GM04504 (cell line): ENCODE measurements at places on chromosomes 11 and 22.

GRCh38 chr11:48109046-48109666, 107.5 kb upstream of the OR4B1 start:
- DNase-seq, result no peak

GRCh38 chr22:20664594-20664959, 109.3 kb upstream of the SERPIND1 start:
- no peak for DNase-seq

DNA sequence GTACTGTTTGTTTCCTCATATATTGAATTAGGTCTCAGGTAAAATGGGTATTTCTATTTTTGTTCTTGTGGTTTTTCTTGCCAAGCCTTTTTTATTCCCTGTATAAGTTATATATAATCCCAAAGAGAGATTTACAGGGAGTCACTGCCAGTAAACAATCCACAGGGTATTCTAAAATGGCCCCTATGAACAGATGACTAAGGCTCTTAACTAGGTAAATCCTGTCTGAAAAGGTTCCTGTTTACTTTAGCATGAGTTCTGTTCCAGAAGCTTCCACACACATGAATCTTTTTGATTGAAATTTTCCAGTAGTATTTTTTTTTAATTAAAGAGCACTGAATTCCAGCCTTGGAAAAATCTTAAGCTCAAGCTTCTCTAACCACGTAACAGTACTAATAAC, 552.8 kb upstream of the CCDC179 start:
- DNase-seq, result no peak

DNA sequence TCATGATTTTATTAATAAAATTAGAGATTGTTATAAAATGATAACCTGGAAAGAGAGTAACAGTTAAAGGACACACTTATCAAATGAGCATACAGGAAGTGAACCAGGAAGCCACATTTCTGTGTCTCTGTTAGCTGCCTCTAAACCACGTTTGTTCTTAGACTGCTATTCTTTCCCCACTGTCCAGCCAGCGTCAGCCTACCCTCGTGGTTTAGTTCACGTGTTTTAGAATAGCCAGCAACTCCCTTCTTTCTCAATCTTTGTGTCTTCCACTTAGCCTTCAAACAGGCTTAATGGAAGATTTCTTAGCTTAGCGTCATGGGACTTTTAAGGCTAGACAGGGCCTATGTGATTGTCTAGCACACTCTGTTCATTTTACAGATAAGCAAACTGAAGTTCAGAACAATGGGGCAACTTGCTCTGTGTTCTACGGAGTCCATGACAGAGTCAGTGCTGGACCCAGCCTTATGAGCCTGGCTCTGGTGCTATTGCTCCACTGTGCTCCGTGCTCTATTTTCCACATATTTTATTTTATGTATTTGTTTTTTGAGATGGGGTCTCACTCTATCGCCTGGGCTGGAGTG, 27.2 kb downstream of the GRAMD1B start:
- no peak for DNase-seq

GRCh38 chr22:42754658-42755057, 34.0 kb upstream of the A4GALT start:
- peak; percentile 48 for DNase-seq

GRCh38 chr11:76635991-76636738, 34.4 kb downstream of the LRRC32 start:
- no peak for DNase-seq

- no peak for DNase-seq
Measured at GRCh38 chr11:111934306-111934705, 2.8 kb upstream of the DIXDC1 start.

DNA sequence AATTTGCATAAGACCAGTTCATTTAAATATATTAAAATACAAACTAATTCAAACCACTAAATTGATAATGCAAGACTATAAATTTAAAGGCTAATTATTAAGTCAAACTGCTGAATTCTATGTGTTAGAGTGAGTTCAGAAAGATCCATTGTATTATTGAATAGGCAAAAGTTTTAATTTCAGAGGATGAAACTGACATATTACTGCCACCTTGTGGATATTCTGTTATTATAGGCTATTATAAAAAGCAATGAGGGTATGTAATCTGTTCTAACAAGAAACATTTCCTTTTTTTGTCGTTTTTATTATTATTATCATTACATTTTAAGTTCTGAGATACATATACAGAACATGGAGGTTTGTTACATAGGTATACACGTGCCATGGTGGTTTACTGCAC, 20.9 kb upstream of the NAALAD2 start:
- no peak for DNase-seq

- no peak for DNase-seq
Measured at GRCh38 chr11:7494086-7494745, 8.9 kb downstream of the OLFML1 start.

DNA sequence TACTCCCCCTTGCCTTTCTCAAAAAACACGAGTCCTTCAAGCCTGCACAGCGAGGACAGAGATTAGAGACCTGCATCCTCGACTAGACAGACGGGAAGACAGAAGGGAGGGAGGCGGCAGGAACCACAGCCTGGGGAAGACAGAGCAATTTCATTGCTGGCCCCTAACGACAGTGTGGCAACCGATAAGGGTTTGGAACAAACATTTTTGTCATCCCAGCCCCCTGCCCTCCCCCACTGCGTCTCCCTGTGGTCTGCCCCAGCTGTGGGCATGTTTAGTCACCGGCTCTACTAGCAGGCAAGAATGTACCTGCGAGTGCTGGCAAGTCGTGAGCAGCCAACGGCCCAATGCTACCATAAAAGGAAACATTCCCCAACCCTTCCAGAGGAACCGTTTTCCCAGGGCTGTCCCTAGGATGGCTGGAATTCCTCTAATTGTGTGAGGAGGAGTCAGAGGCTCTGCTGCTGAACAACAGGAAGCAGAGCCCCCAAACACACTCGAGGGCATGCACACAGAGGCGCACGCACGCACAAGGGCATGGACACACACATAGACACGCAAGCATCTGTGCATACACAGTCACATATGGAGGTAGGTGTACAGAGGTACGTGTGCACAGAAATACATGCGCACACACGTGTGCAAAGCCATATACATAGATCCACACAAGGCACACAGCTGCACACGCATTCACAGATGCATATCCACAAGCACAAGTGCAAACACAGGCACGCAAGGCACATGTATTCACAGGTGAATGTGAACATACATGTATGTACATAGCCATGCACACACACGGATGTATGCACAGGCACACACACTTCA, 58.3 kb downstream of the MYH9 start:
- DNase-seq, result peak; percentile 83

GRCh38 chr11:64697663-64698375, 25.2 kb downstream of the NRXN2 start:
- no peak for DNase-seq

DNA sequence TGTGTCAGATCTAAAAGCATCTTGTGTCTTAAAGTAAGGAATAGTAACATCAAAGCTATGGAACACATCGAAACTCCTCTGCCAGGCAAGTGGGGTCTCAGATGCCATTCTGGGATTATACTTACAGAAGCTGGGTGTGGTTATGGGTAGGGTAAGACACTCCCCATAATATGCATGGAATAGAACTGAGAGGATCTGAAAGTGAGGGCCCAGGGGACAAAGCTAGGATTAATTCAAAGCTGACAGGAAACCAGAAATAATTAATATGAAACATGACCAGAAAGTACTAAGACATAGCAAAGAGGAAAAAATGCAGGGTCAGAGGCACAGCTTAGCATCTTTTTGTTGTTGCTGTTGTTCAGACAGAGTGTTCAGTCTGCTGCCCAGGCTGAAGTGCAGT, 40.2 kb upstream of the EED start:
- DNase-seq, result no peak

- no peak for DNase-seq
Measured at GRCh38 chr11:124670732-124671131, 2.8 kb downstream of the SIAE start.

GRCh38 chr22:26585104-26585790, 4.7 kb downstream of the TPST2 start:
- DNase-seq, result peak; percentile 73

DNA sequence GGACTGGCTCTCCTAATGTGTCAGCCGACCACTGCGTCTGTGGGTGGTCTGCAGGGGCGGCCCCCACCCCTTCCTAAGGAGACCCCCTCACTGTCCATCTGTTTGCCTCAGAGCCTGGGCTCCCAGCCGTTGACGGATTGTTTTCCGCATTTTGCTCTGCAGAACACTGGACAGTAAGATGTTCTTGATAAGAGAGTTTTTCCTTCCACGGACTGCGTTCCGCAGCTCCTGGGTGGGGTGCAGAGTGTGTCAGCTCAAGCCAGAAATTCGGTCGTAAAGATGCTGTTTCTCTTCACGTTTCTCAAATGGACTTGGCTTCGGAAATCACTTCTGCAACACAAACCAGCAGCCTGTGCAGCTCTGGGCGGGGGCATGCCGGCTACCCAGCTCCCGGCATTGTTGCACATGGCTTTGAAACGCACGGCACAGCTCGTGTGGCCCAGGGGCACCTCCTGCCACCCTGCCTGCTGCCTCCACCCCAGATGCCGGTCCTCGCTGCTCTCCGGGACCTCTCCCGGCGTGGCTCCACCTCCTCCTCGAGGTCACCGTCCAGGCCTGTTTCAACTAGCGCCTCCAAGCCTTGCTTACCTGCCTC, 2.9 kb upstream of the MRGPRG start:
- no peak for DNase-seq

DNA sequence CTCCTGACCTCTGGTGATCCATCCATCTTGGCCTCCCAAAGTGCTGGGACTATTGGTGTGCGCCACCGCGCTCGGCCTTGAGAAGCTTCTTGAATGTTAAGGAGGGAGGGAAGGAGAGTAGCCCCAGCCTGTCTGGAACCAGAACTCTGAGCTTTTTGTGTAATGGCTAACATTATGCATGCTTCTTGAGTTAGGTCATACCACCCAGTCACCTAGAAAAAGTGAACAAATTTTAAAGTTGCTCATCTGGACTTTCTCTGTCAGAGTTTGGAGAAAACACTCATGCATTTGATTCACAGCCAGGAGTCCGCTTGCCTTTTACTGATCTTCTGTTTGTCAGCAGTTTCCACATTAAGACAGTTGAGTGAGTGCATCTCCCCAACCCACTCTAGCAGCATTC, 82.1 kb downstream of the PPP6R3 start:
- DNase-seq, result peak; percentile 82

DNA sequence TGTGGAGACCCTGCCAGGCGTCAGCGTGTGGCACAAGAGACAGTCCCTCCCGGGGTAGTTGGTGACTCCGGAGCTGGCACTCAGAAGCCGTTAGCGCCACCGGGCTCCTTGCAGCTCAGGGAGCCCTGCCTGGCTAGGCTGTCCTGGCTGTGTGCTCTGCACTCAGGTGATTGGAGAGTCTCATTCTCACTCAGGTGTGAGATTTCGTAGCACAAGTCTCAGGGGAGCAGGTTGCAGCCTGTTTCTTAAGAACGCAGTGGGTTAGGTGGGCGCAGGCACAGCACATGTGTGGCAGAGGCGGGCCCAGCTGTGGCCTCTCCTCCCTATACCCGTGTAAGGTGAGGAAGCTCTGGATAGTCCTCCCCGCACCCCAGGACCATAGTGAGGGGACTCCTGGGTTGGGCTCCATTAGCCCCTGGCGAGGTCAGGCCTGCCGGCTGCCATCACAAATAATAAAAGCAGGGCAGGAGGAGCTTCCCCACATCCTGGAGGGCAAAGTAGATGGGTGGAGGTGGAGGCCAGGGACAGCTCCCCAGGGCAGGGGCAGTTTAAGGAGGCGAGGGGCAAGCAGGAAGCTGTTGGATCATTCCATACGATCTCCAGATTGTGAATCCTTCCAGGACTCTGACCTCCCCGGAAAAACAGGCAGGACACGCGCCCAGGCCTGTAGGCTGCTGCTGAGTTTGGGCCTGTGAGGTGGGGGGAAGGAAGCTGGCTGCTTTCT, 39.4 kb downstream of the SBF1 start:
- DNase-seq, result no peak

- no peak for DNase-seq
Measured at GRCh38 chr11:128701086-128701485, 7.2 kb downstream of the FLI1 start.

DNA sequence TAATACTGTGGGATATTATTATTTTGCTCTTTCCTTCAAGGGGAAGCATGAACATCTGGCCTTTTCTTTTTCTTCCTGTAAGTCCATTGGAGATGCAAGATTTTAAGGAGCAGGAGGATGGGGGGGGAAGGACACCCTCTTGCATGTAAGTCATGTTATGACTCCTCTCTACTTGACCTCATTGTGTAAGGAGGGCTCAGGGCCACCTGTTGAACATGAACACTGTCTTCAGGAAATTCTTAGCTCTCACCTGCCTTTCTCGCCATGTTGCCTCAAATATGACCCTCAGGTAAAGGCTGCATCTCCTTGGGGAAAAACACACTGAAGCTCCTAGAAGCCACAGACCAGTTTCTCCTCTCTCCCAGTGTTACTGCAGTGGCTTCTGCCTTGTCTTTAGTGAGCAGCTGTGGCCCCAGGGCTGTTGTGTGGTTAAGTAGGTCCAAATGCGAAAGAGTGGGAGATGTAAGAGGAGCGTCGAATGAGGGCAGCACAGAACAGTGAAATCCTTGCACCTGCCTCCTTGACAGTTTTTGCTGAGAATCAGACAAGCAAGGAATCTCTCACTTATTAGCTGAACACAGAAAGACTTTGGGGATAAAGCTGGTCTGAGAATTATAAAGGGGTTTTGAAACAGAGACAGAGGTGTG, 1.3 kb upstream of the RAG1 start:
- no peak for DNase-seq

DNA sequence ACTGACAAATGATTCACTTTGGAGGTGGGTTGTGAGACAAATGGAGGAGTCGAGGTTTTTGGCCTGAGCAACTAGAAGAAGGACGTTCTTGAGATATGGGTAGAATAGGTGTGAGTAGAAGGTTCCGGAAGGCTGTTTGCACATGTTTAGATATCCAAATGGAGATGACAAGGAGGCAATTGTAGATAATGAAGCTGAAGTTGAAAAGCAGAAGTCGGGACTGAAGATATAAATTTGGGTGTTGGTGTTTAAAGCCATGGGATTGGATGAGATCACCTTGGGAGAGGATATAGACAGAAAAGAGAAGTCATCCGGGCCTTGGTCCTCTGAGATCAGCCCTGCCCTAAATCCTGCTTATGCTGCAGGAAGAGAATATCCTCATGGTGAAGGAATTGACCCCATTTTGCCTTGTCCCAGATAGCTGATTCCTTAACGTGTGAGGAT, 75.5 kb upstream of the CD44 start:
- DNase-seq, result no peak

GRCh38 chr11:100638648-100639047, 48.4 kb upstream of the ARHGAP42 start:
- no peak for DNase-seq
